Tibial artery (tissue), 4 donors: ENCODE measurements at places on chromosomes 1 and 21.
A peak's percentile ranks its signal among the peaks of the same experiment; 100 is the strongest.

DNA sequence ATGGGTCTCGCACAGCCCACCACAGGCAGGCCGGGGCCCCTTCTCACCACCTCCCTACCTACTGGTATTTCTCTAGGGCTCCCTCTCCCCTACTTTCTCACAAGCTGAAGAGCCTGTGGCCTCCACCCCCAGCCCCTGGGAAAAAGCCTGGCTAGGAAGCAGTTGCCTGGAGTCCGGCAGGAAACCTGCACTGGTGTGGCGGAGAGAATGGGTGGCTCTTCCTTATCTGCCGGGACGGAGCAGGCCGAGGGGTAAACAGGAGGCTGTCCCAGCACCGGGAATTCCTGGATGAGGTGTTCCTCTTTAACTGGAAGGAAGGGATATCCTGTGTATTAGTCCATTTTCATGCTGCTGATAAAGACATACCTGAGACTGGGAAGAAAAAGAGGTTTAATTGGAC, 125.8 kb downstream of the TLR5 start:
- H3K36me3 ChIP-seq = no peaks in the 10 kb centered on the region
- no peaks in the 10 kb centered on the region for H3K4me1 ChIP-seq
- no peak overlapping the region for H3K27ac ChIP-seq
- H3K4me3 ChIP-seq = no peak overlapping the region
- no peak for DNase-seq

DNA sequence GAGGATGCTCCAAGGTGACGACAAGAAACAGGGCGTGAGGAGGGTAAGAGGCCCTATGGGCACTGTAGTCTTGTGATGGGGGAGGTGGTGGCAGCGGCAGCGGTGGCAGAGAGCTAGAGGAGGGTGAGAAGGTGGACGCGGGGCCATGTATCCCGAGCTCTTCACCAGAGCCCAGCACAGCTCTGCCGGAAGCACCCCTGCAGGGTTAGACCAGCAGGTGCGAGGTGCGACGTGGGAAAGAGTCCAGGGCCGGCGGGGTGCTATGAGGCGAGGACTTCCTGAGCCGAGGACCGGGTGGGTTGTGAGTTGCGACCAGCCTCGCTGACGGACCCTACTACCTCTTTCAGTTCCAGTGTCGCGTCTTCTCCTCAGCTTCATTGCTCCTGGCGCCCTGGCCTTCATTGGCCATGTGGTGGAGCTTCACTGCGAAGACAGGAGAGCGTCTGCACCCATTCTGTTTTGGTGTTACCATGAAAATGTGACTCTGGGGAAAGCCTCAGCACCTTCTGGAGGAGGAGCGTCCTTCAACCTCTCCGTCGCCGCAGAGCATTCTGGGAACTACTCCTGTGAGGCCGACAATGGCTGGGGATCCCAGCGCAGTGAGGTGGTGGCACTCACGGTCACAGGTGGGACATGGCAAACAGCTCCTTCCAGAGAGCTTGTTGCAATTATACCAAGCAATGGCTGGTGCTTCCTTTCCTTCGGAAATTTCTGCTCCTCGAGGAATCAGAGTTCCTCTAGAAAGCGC, 67.9 kb upstream of the KIRREL1 start:
- no peak for DNase-seq
- H3K4me1 ChIP-seq = no peaks in the 10 kb centered on the region
- no peaks in the 10 kb centered on the region for H3K36me3 ChIP-seq
- no peak overlapping the region for H3K27ac ChIP-seq
- H3K4me3 ChIP-seq = no peak overlapping the region

GRCh38 chr1:116794804-116795481, 40.7 kb downstream of the CD2 start:
- DNase-seq = no peak
- H3K27me3 ChIP-seq = no peaks in the 10 kb centered on the region
- H3K36me3 ChIP-seq = no peaks in the 10 kb centered on the region
- no peak overlapping the region for H3K4me3 ChIP-seq
- H3K4me1 ChIP-seq = no peaks in the 10 kb centered on the region
- no peak overlapping the region for H3K27ac ChIP-seq

GRCh38 chr1:9942399-9942938, 722 bp downstream of the LZIC start:
- H3K36me3 ChIP-seq = no peaks in the 10 kb centered on the region
- DNase-seq = no peak
- peak overlapping the region; percentile 83 for H3K27ac ChIP-seq
- peak overlapping the region; percentile 81 for H3K4me3 ChIP-seq
- no peaks in the 10 kb centered on the region for H3K27me3 ChIP-seq
- H3K4me1 ChIP-seq = peaks cover 24% of the 10 kb centered on the region

- H3K27ac ChIP-seq = peak overlapping the region; percentile 90
- peaks cover 99% of the 10 kb centered on the region for H3K4me1 ChIP-seq
- no peak for DNase-seq
- H3K27me3 ChIP-seq = no peaks in the 10 kb centered on the region
These were observed 24.2 kb downstream of the OSBPL9 start for GRCh38 chr1:51641096-51641495.

DNA sequence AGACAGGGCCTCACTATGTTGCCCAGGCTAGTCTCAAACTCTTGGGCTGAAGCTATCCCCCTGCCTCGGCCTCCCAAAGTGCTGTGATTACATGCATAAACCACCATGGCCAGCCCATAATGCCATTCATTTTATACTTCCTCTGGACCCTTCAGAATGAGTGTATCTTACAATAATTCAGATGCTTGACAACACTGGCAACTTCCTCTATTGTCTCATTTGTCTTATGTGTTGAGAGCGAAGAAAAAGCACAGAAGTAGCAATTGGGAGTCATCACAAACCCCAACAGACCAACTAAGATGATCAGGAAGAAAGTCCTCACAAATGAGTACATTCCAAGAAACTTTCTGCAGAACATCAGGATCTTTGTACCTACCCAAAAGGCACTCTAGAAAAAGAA, 191.9 kb downstream of the RERE start:
- H3K4me1 ChIP-seq = peaks cover 6% of the 10 kb centered on the region
- H3K27me3 ChIP-seq = no peaks in the 10 kb centered on the region
- no peaks in the 10 kb centered on the region for H3K36me3 ChIP-seq
- DNase-seq = no peak

DNA sequence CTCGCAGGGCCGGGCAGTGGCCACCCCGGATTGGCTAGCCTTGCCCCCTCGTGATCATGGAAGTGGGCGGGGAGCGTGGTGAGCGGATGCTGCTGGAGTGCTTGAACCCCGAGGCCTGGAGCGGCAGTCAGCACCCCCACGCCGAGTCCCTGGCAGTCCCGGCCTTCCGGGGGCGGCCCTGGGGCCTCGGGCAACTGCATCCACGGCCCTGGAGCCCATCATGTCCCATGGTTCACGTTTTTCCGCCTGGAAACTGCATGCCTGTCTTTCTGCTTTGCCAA, 45.6 kb downstream of the CDC7 start:
- no peak overlapping the region for H3K4me3 ChIP-seq
- no peak overlapping the region for H3K27ac ChIP-seq
- no peak for DNase-seq

GRCh38 chr1:28354121-28354520, 15.4 kb upstream of the PHACTR4 start:
- no peak overlapping the region for H3K27ac ChIP-seq
- H3K36me3 ChIP-seq = no peaks in the 10 kb centered on the region
- no peak overlapping the region for H3K4me3 ChIP-seq
- no peaks in the 10 kb centered on the region for H3K27me3 ChIP-seq

- H3K36me3 ChIP-seq = no peaks in the 10 kb centered on the region
- no peak overlapping the region for H3K4me3 ChIP-seq
- peaks cover 30% of the 10 kb centered on the region for H3K4me1 ChIP-seq
- peak overlapping the region; percentile 53 for H3K27ac ChIP-seq
- DNase-seq = peak; percentile 78
These were observed 66.3 kb downstream of the CD58 start for GRCh38 chr1:116504308-116505156.

DNA sequence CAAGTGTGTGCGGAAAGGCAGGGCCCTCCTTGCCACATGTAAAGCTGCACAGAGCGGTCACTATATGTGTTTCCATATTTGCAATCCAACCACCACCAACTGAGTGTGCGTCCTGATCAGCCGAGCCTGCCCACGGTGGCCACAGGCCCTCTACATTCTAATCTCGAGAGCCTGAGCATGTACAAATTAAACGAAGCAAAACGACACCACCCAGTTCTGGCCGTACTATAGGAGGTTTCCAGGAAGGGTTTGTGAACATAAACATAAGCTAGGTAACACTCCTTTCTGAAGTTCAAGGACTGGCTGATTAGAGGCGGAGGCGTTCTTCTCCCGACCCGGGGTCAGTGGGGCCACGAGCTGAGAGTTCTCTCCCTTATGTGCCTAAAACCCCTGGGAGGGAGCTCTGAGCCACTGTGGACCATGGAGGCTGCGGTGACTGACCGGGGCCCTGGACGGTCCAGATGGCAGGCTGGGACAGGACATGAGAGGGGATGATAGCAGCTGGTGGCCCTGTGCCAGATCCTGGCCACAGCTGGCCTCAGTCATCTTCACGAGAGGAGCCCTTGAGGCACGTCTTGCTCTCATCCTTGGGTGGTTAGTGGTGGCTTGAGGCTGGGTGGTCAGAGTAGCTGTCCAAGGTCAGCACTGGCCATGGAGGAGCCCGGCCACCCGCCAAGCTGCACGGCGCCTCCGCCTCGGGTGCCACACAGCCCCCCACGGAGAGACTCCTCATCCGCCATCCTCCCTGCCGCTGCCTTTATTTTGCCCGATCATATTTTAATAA, 39.1 kb upstream of the TRAPPC10 start:
- no peak overlapping the region for H3K4me3 ChIP-seq
- H3K27me3 ChIP-seq = no peaks in the 10 kb centered on the region
- H3K27ac ChIP-seq = no peak overlapping the region
- H3K36me3 ChIP-seq = peaks cover 18% of the 10 kb centered on the region
- H3K4me1 ChIP-seq = no peaks in the 10 kb centered on the region

DNA sequence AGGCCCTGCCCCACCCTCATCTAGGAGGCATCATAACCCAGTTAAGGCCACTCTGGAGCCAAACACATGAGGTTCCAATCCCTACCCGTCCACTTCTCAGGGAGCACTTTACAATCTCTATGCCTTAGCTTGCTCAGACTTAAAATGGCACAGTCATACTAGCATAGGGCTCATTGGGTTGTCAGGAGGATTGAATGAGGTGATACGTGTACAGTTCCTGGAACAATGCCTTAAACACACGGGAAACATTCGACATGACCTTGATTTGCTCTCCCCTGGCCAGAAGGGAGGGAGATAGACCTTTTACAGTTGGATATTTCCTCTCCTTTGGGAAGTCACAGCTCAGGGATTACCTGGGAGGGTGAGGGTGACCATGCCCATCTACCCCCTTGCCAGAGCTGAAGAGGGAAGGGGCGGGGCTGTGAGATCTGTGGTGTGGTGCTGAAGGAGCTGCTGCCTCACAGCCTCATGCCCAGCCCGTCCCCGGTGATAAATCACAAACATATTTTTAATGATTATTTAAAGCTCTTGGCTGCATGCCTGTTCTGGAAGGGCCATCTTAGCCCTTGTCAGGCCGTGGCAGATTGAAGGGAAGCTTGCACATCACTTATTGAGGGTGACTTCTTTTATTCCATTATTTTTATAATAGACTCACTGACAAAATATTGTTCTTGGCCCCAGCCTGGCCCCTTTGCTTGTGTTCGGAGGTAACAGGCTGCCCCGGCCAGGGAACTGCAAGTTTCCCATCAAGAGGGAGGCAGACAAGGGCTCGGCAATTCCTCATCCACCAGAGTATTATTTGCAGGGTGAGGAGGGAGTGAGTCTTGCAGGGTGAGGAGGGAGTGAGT, 83.4 kb downstream of the FOXD2 start:
- H3K4me3 ChIP-seq = no peak overlapping the region
- H3K36me3 ChIP-seq = no peaks in the 10 kb centered on the region
- peak; percentile 72 for DNase-seq
- H3K4me1 ChIP-seq = peaks cover 21% of the 10 kb centered on the region

- no peak overlapping the region for H3K4me3 ChIP-seq
- DNase-seq = no peak
- no peaks in the 10 kb centered on the region for H3K4me1 ChIP-seq
These were observed 973 bp downstream of the KRTAP10-11 start for GRCh38 chr21:44647222-44647552.

- no peaks in the 10 kb centered on the region for H3K27me3 ChIP-seq
- no peak overlapping the region for H3K4me3 ChIP-seq
- peaks cover 63% of the 10 kb centered on the region for H3K4me1 ChIP-seq
- DNase-seq = no peak
- peak overlapping the region; percentile 95 for H3K27ac ChIP-seq
These were observed 99.0 kb downstream of the SLC45A1 start for GRCh38 chr1:8416881-8417280.

- H3K4me1 ChIP-seq = peaks cover 5% of the 10 kb centered on the region
- no peaks in the 10 kb centered on the region for H3K36me3 ChIP-seq
- no peak overlapping the region for H3K27ac ChIP-seq
- H3K27me3 ChIP-seq = no peaks in the 10 kb centered on the region
These were observed 9.3 kb upstream of the DHRS3 start for GRCh38 chr1:12627296-12627695.

DNA sequence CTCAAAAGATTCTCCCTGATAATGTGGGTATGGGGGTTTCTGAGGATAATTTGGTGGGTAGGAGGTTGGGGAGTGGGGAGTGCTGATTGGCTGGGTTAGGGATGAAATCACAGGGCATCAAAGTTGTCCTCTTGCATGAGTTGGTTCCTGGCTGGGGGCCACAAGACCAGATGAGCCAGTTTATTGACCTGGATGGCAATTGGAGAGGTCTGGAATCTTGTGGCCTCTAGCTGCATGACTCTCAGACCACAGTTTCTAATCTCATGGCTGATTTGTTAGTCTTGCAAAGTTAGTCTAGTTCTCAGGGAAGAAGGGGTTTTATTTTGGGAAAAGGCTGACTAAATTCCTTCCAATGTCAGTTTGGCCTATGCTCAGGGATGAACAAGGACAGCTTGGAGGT, 3.3 kb upstream of the GBP1 start:
- no peaks in the 10 kb centered on the region for H3K36me3 ChIP-seq
- H3K4me3 ChIP-seq = no peak overlapping the region
- H3K27ac ChIP-seq = no peak overlapping the region
- DNase-seq = no peak
- H3K27me3 ChIP-seq = no peaks in the 10 kb centered on the region

- peak overlapping the region; percentile 24 for H3K4me3 ChIP-seq
- H3K27ac ChIP-seq = peak overlapping the region; percentile 88
- H3K27me3 ChIP-seq = no peaks in the 10 kb centered on the region
- peaks cover 71% of the 10 kb centered on the region for H3K4me1 ChIP-seq
- peak; percentile 94 for DNase-seq
These were observed 84.2 kb downstream of the SPSB1 start for GRCh38 chr1:9376886-9377333.

DNA sequence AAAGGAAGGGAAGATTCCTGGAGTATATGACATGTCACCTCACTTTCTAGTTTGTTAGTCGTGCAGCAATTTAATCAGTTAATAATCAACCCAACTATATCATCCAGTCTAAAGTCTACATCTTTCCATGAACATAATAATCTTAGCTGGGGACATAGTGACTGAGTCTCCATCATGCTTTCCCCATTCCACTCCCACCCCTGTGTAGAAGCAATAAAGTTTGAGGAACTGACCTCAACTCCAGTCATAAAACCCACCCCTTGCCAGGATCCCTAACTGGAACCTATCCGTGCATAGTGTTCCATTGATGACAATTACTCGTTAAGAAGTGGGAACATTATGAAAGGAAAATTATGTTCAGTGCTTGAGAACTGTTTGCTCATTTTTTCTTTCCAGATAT, 48.9 kb upstream of the MROH9 start:
- DNase-seq = no peak
- H3K4me1 ChIP-seq = peaks cover 19% of the 10 kb centered on the region
- no peak overlapping the region for H3K27ac ChIP-seq
